ENCODE measurements at places on chromosomes 4 and X.
A peak's percentile ranks its signal among the peaks of the same experiment; 100 is the strongest.

DNA sequence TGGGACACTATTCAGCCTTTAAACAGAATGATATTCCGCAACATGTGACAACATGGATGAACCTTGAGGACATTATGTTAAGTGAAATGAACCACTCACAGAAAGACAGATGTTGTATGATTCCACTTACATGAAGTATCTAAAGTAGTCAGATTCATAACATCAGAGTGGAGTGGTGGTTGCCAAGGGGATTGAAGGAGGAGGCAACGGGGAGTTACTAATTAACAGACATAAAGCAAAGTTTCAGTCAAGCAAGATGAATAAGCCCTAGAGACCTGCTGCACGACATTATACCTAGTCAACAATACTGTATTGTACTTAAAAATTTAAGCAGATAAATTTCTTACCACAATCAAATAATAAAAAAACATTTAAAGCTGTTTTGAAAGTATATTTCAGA lies 105.0 kb upstream of the NR0B1 start:
- no peak for DNase-seq

GRCh38 chr4:150155391-150155790 lies 77.1 kb downstream of the DCLK2 start:
- no peak for DNase-seq

DNA sequence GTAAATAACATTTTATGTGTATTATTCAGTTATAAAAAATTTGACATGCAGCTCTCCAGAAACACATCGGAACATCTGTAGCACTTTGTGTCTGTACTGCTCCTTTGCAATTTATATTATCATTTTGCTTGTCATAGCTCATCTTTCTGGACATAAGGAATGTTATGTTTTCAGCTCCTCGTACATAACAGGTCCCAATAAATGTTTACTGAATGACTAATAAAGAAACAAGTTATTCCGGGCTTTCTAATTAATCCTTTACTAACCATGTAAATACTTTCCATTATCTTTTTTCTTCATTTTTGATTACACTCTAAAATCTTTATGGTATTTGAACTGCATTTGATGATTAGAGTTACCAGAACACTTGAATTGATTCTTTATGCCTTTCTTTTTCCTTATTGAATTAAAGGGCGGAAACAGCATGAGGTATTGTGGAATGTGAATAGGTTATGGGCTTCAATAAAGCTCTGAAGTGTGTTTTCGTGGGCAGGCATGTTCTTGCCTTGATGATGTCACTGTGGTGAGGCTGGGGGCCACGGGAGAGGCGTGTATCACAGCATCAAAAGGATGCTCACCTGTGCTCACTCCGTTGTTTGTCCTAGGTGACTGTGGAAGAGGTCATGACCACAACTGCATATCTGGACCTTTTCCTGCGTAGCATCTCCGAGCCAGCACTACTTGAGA lies 131.6 kb downstream of the GATB start:
- DNase-seq = no peak

GRCh38 chrX:129706400-129707072 lies 32.2 kb upstream of the XPNPEP2 start:
- no peak for DNase-seq

DNA sequence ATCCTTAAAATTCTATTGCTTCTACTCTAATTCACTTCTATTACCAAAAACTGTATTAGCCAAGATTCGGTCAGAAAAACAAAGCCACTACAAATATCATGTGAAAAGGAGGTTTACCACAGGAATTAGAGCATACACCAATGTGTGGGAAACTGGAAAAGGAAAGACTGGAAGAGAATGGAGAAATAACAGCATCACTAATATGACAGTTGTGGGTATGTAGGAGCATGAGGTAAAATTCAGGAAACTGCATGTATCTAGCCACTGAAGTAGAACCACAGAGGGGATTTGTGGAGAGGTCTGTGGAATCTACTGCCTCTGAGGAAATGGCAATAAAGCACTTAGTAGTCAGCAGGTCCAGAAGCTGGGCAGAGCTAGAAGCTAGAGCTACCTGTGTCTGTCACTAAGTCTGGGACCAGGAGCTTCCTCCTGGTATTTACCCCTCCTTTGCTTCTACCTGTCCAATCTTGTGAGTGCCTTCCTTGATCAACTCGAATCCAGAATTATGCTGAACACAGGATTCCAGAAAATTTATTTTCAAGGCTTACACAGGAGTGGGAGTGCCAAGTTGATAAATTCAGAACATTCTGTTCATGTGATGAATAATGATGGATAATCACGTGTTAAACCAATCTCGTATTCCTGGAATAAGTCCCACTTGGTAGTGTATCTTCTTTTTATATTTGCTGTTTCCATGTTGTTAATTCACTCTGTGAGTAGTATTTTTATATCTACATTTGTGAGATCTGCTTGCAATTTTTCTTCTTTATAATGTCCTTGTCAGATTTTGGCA lies 52.6 kb downstream of the NAF1 start:
- no peak for DNase-seq

- DNase-seq = peak; percentile 68
Measured at GRCh38 chrX:2690856-2691542, at the start of gene CD99. TSS of gene CD99 (plus strand) at chrX:2691295. CDS start at chrX:2691361, 66 bp downstream.

GRCh38 chrX:2863646-2864045 lies 34.9 kb downstream of the GYG2 start:
- DNase-seq = no peak

DNA sequence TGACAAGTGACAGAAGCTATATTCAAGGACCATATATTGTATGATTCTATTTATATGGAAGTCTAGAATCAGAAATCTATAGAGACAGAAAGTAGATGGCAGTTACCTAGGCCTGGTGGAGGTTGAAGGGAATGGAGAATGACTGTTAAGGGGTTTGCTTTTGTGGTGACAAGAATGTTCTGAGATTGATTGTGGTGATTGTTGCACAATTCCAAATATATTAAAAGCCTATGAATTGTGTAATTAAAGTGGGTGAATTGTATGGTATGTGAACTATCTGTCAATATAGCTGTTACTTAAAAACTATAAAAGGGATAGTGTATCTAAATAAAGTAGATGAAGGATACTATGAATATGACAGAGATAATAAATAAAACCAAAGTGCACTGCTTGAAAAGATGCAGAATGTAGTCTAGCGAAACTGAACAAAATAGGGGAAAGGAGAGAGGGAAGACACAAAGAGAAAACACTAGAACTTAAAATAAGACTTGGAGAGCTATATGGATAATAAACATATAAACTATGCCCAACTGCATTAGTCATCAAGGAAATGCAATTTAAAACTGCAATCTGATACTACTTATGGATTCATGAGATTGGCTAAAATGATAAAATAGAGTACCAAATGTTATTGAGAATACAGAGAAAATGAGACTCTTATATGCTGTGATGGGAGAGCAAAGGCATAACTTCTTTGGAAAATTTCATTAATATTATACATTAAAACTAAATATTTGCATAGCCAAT lies 82.1 kb upstream of the BANK1 start:
- no peak for DNase-seq

- DNase-seq = no peak
Measured at GRCh38 chr4:106362086-106362825, 6.3 kb downstream of the GIMD1 start.

DNA sequence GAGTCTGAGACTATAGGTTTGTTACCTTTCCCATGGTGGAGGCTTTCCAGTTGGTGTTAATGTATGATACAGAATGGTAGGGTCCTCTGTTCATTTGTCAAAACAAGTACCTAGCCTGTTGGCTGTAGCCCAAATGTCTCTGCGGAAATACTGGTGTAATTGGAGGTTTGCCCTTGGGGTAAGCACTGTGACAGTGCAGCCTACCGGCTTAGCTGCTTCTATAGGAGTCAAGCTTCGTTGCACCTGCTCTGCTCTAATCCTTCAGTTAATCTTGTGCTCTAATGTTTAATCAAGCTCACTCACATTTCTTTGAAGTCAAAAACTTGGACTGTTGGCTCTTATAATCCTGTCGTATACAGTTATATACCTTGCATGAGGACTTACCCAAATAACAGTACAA lies 203.4 kb downstream of the CCNG2 start:
- no peak for DNase-seq

DNA sequence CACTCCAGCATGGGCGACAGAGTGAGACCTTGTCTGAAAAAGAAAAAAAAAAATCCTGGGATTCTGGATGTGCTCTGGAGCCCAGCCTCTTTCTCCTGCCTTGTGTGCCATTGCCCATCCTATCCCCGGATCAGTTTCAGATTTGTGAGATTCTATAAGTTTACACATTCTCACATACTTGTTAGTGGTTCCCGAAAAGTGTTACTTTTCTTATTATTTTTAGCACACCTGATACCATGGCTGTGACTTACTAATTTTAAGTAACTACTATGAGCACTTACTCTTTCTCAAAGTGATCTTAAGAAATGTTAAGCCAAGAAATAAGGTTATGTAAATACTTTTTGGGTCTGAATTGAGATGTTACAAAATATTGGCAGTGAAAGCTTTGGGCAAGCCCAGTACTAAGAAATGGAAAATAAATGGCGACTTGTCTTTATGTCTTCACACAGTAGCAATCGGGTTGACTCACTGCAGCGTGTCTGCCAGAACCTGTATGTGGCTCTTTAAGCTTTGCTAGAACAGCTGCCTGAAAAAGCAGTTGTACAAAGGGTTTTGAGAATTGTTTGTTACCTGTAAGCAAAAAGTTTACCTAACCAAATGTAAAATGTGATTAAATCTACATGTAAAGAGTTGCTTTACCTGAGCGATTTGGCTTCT lies 118.7 kb downstream of the KLHL8 start:
- DNase-seq = no peak

DNA sequence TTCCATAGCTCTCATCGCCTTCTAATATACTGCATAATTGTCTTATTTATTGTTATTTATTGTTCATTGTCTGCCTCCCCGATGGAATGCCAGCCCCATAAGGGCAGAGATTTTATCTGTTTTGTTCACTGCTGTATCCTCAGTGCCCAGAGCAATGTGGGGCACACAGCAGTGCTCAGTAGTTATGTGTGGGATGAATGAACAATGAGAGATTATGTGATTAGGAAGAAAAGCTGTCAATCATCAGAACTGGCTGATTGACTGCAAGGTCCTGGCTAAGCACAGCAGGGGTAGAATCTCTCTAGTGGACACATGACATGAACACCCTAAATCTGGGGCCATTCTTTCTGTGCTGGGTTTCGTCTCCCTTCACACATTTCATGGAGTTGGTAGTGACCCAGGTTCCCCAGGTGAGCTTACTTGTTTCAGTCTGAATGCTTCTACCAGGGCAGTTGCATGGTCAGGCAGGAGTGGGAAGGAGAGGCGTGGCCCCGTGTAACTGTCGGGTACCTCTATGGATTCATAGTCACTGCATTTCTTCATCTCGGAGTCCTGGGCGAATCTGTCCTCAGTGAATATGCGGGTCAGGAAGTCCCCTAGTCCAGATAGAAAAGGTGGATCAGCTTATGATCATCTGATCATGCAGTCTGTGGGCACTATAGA lies 12.6 kb downstream of the PPEF2 start:
- no peak for DNase-seq
